Naive thymus-derived CD4-positive, alpha-beta T cell (primary cell): ENCODE measurements at places on chromosomes 6 and 20. TPM values are rescaled to one million over a fixed set of nuclear protein-coding genes. Genes with fewer than 3 reads are reported as not detected.
A peak's percentile ranks its signal among the peaks of the same experiment; 100 is the strongest.

- no peak for DNase-seq
- no peak overlapping the region for H3K4me3 ChIP-seq
- H3K27me3 ChIP-seq = no peaks in the 10 kb centered on the region
- H3K36me3 ChIP-seq = peaks cover 12% of the 10 kb centered on the region
- H3K27ac ChIP-seq = no peak overlapping the region
Measured at GRCh38 chr20:16308754-16309153, 264.5 kb downstream of the KIF16B start.

The RRAGD gene
- 7.3 TPM for total RNA-seq

GRCh38 chr6:6105472-6106036, 98.8 kb upstream of the NRN1 start:
- no peak overlapping the region for H3K4me3 ChIP-seq
- no peak for DNase-seq
- H3K36me3 ChIP-seq = no peaks in the 10 kb centered on the region
- H3K27me3 ChIP-seq = no peaks in the 10 kb centered on the region

The DAAM2 gene
- total RNA-seq = not detected

DNA sequence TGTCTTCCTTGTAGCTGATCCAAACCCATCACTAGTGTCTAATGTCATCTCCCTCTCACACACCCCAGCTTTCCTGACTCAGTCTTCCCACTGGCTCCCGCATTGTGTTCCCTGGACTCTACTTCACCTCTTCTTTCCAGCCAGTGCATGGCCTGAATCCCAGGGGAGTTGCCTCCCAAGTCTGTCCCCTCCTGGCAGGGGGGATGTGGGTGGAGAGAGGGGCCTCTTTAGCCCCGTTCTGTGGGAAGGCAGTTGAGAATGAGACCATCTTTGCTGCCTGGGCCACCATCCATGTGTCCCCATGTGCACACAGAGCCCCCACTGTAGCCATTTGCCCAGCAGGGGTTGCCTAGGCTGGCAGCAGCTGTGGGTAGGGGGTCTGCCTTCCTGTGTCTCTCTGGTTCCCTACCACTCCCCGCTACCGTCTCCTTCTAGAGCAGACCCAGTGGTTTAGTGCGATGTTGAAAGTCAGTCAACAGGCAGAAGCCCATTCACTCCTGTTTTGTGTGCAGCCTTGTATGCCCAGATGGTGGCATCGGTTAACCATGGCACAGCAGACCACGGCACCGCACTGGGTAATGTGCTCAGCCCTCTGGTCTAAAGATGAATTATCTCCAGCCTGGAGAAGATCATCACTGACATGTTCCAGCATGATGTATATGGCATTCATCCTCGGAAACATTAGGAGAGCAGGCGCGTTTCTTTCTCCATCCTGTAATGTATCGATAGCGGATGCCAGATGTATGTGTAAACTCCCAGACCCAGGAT, 178.8 kb upstream of the SNX9 start:
- H3K27me3 ChIP-seq = no peaks in the 10 kb centered on the region
- H3K27ac ChIP-seq = no peak overlapping the region
- H3K4me3 ChIP-seq = no peak overlapping the region
- no peaks in the 10 kb centered on the region for H3K4me1 ChIP-seq

DNA sequence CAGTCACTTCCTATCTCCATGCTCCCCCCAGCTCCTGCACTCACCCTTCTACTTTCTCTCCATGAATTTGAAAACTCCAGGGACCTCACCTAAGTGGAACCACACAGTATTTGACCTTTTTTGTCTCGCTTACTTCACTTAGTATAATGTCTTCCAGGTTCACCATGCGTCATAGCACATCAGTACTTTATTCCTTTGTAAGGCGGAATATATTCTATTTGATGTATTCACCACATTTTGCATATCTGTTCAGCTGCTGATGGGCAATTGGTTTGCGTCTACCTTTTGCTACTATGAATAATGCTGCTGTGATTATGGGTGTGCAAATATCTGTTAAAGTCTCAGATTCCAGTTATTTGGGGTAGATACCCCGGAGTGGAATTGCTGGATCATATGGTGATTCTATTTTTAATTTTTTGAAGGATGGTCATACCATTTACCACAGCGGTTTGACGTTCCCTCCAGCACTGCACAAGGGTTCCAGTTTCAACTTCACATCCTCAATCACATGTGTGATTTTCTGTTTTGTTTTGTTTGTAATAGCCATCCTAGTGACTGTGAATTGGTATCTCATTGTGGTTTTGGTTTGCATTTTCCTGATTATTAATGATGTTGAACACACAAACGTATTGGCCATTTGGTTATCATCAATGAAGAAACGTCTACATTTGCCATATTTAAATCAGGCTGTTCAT, 20.3 kb upstream of the SYNDIG1 start:
- DNase-seq = no peak
- no peaks in the 10 kb centered on the region for H3K4me1 ChIP-seq
- H3K27me3 ChIP-seq = no peaks in the 10 kb centered on the region

DNA sequence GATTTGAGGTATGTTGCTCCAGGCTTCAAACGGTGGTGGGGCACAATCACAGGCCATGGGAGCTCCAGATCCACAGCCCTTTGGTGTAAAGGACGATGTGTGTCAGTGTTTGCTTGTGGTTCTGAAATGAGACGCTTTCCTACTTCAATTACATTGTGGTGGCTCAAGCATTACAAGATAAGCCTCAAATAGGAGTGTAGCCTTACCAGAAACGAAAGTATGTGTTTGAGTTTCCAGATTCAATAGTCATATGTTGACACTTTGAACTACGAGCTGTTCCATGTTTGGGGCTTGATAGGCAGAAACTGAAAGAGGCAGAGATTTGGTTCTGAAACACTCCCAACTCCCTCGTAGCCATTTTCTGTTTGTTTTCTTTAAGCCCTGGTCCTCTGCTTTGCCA, 187.1 kb downstream of the MYLK4 start:
- no peaks in the 10 kb centered on the region for H3K36me3 ChIP-seq
- H3K4me3 ChIP-seq = no peak overlapping the region
- no peak overlapping the region for H3K27ac ChIP-seq
- DNase-seq = no peak
- no peaks in the 10 kb centered on the region for H3K27me3 ChIP-seq

The KPNA5 gene
- total RNA-seq = 34.1 TPM

The ROS1 gene
- total RNA-seq = not detected

- no peaks in the 10 kb centered on the region for H3K36me3 ChIP-seq
- no peaks in the 10 kb centered on the region for H3K27me3 ChIP-seq
- no peak overlapping the region for H3K4me3 ChIP-seq
- DNase-seq = no peak
- no peak overlapping the region for H3K27ac ChIP-seq
Measured at GRCh38 chr6:148771212-148771601, 24.4 kb downstream of the UST start.

The PSMG4 gene
- total RNA-seq = 42.5 TPM

The BMP6 gene
- not detected for total RNA-seq

- H3K27me3 ChIP-seq = no peaks in the 10 kb centered on the region
- no peak overlapping the region for H3K4me3 ChIP-seq
- DNase-seq = no peak
- H3K27ac ChIP-seq = no peak overlapping the region
- H3K36me3 ChIP-seq = no peaks in the 10 kb centered on the region
Measured at GRCh38 chr6:111580826-111581505, 24.7 kb downstream of the TRAF3IP2 start.

GRCh38 chr6:36350681-36351571, 14.2 kb upstream of the BNIP5 start:
- no peak overlapping the region for H3K4me3 ChIP-seq
- H3K27me3 ChIP-seq = no peaks in the 10 kb centered on the region
- H3K4me1 ChIP-seq = no peaks in the 10 kb centered on the region
- no peak overlapping the region for H3K27ac ChIP-seq
- H3K36me3 ChIP-seq = no peaks in the 10 kb centered on the region
- no peak for DNase-seq

The DOK5 gene
- not detected for total RNA-seq

DNA sequence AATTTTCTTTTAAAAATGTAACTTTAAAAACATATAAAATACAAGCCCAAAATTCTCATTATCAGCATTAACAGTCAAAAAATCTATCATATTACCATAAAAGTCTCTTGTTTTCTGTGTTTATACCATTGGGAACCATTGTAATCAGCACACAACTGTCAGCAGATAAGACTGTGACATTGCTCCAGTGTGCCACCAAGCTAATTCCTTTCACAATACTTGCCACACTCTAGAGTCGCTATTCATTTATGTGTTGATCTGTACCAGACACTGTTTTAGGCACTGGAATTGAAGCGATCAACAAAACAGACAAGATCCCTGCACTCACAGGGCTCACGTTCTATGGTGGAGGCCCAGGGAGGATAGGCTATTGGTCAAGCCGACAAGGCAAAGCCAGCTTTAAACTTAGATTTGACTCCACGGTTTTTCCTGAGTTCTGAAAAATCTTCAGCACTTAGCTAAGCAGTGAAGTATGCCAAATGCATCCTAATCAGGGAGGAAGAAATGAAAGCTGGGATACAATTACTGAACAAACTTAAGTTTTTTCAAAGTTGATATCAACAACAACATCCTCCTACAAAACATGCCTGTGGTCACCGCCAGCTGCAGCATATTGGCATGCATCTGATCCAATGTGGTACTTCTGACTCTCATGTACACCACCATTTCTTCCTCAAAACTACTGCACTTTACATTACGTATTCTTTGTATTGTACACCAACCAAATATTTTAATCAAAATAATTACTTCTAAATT, 60.5 kb downstream of the GMDS start:
- H3K4me1 ChIP-seq = no peaks in the 10 kb centered on the region
- no peak overlapping the region for H3K27ac ChIP-seq
- H3K27me3 ChIP-seq = no peaks in the 10 kb centered on the region
- no peaks in the 10 kb centered on the region for H3K36me3 ChIP-seq

DNA sequence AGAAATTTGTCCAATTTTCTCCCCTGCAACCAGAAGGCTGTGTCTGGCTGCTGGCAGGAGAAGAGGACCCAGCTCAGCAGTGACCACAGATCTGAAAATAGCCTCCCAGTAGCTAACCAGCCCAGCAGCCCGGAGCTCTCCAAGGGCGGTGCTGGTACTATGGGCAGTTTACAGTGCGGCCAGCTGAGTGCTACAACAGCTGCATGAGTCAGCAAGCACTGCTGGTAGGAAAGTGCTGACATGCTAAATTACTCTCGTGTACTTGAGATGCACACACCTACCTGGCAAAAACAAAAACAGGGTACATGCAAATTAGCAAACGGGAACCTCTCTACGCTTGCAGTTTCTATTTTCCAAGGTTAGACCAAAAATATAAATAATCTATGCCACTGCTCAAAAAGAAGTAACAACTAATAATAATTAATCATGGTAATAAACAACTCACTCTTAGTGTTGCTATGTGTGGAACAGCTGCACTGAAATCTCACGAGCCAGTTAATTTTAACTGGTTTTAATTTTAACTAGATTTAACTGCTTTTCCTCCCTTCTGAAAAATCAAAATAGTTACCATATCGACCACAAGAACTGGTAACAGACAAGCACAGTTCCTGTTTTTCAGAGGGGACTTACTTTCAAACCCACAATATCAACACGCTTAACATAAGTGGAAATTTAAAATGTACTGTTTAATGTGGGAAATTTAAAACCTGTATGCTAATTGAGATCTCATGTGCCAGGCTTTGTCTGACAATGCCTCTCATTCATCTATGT, 10.8 kb downstream of the BACH2 start:
- H3K4me3 ChIP-seq = peak overlapping the region; percentile 51
- H3K36me3 ChIP-seq = no peaks in the 10 kb centered on the region
- DNase-seq = peak; percentile 59
- no peaks in the 10 kb centered on the region for H3K27me3 ChIP-seq
- peaks cover 72% of the 10 kb centered on the region for H3K4me1 ChIP-seq

DNA sequence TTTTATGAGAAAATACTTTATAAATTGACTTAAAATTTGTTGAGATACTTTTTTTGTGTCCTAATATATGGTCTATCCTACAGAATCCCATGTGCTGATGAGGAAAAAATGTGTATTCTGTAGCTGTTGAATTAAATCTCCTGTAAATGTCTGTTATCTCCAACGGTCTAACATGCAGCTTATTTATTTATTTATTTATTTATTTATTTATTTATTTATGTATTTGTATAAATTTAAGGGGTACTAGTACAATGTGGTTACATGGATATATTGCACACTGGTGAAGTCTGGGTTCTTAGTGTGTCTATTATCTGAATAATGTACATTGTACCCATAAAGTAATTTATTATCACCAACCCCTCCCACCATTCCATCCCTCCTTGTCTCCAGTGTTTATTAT, 315.5 kb downstream of the TENT5A start:
- no peak for DNase-seq
- no peaks in the 10 kb centered on the region for H3K27me3 ChIP-seq
- H3K36me3 ChIP-seq = no peaks in the 10 kb centered on the region
- no peak overlapping the region for H3K27ac ChIP-seq
- H3K4me3 ChIP-seq = no peak overlapping the region

The LZTS3 gene
- 12.1 TPM for total RNA-seq

The HLA-DRB1 gene
- 16.4 TPM for total RNA-seq

GRCh38 chr6:34468378-34468892, 2.6 kb downstream of the PACSIN1 start:
- no peak overlapping the region for H3K4me3 ChIP-seq
- H3K27ac ChIP-seq = no peak overlapping the region
- H3K4me1 ChIP-seq = no peaks in the 10 kb centered on the region
- H3K27me3 ChIP-seq = no peaks in the 10 kb centered on the region
- DNase-seq = no peak

GRCh38 chr6:56913285-56914074, 41.4 kb upstream of the BEND6 start:
- DNase-seq = no peak
- H3K4me1 ChIP-seq = no peaks in the 10 kb centered on the region
- H3K4me3 ChIP-seq = no peak overlapping the region
- H3K27me3 ChIP-seq = no peaks in the 10 kb centered on the region

DNA sequence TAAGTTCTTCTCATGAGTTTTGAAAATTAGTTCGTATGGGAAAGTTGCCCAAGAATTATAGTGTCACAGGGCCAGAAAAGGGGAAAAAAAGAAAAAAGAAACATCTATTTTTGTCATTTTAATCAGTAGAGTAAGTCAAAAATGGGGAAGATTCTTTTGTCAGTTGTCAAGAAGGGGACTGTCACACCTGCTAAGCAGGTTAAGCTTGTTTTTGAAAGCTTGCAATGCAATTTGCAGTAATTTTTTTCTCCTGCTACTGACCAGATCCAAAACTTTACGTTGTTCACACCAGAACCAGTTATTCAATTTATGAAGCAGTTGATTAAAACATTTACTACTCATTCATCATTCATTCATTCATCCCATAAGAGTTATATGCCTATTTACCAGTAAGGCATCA, 171.4 kb downstream of the SOX4 start:
- H3K4me1 ChIP-seq = no peaks in the 10 kb centered on the region
- H3K27me3 ChIP-seq = no peaks in the 10 kb centered on the region
- DNase-seq = no peak

GRCh38 chr6:109024368-109024767, 70.3 kb downstream of the SESN1 start:
- no peaks in the 10 kb centered on the region for H3K27me3 ChIP-seq
- no peak overlapping the region for H3K27ac ChIP-seq
- peaks cover 13% of the 10 kb centered on the region for H3K4me1 ChIP-seq
- H3K36me3 ChIP-seq = no peaks in the 10 kb centered on the region
- DNase-seq = no peak
- H3K4me3 ChIP-seq = no peak overlapping the region

- H3K4me3 ChIP-seq = no peak overlapping the region
- no peaks in the 10 kb centered on the region for H3K4me1 ChIP-seq
- H3K27me3 ChIP-seq = no peaks in the 10 kb centered on the region
- no peaks in the 10 kb centered on the region for H3K36me3 ChIP-seq
Measured at GRCh38 chr20:63318391-63319163, 25.6 kb downstream of the COL20A1 start.
